ENCODE measurements at places on chromosomes 4 and X. TPM values are rescaled to one million over a fixed set of nuclear protein-coding genes. Genes with fewer than 3 reads are reported as not detected.

The PUDP gene
- 22.7 TPM for total RNA-seq

The SHROOM3 gene
- 1.9 TPM for total RNA-seq

The SULT1B1 gene
- total RNA-seq, result 0.10 TPM

The CTAG1A gene
- not detected for total RNA-seq

The MAGEC1 gene
- not detected for total RNA-seq

The ACE2 gene
- total RNA-seq, result not detected

The MEPE gene
- not detected for total RNA-seq

The MAGED4 gene
- total RNA-seq, result 192 TPM

The FGD1 gene
- 18.8 TPM for total RNA-seq

The RAI2 gene
- total RNA-seq, result 1.4 TPM

The APOOL gene
- 21.6 TPM for total RNA-seq

The EDNRA gene
- total RNA-seq, result not detected

The GPRASP2 gene
- total RNA-seq, result 24.6 TPM

The GPR78 gene
- 0.17 TPM for total RNA-seq

The SORCS2 gene
- 29.5 TPM for total RNA-seq

The GABRQ gene
- total RNA-seq, result 2.6 TPM

The HGFAC gene
- total RNA-seq, result 9.4 TPM

The CCNA2 gene
- 8.9 TPM for total RNA-seq

The P2RY4 gene
- total RNA-seq, result 0.27 TPM

The GDI1 gene
- total RNA-seq, result 730 TPM

The CT45A3 gene
- not detected for total RNA-seq

The ZNF157 gene
- total RNA-seq, result 2.9 TPM

The BEX1 gene
- total RNA-seq, result 140 TPM

The CTAG1B gene
- total RNA-seq, result not detected

The DMRTC1 gene
- 1.4 TPM for total RNA-seq

The TMEM131L gene
- 60.2 TPM for total RNA-seq

The ITGB1BP2 gene
- 7.8 TPM for total RNA-seq
